ENCODE measurements at places on chromosomes 1 and 21.

DNA sequence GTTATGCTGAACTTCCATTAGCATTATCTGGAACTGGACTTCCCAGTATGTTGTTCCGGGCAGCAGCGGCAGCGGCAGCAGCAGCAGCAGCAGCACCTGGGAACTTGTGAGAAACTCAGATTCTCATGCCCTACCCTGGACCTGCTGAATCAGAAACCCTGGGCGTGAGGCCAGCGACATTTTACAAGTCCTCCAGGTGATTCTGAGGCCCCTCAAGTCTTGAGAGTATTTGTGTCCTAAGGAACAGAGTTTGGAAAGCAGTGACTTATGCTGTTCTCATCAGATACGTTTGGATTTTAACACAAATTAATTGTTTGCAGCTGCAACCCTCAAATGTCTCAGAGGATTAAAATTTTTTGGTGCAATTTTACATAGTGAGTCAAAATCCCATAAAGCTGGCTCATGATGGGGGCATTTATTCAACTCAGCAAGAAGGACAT, 157.2 kb upstream of the KAZN start:
- DNase-seq, result peak; percentile 60

DNA sequence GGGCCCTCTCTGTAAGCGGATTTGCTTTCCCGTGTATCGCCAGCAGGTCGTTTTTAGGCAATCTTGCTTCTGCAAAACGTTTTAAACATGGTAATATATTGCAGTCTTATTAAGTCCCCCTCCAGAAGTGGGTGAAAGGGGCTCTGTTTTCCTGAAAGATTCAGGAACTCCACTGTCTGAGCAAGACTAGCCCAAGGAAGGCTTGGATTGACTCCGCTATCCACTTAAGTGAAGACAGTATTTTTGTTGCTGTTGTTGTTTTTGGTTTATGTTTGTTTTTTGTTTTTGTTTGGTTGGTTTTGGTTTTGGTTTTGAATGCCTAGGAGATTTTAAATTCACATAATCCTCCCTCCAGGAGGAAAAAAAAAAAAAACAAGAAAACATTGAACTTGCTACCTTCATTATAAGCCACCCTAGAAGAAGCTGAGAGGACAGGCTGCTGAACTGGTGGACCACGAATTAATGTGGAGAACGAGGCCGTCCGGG, 29.1 kb upstream of the NFIA start:
- no peak for DNase-seq

DNA sequence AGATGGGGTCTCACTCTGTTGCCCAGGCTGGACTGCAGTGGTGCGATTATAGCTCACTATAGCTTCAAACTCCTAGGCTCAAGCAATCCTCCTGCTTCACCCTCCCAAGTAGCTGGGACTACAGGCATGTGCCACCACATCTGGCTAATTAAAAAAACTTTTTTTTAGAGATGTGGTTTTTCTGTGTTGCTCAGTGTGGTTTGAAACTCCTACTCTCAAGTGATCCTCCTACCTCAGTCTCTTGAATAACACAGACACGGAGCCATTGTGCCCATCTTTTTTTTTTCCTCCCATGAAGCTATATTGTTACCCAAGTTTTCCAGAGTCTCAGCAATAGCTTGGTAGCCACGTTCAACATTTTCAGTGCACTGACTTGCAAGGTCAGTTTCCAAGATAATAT, 2.7 kb downstream of the GIPC2 start:
- no peak for DNase-seq

GRCh38 chr1:67793562-67793961, 39.7 kb downstream of the GNG12 start:
- DNase-seq, result peak; percentile 71

- no peak for DNase-seq
Measured at GRCh38 chr21:25170681-25171080, 436.6 kb downstream of the MRPL39 start.
